Regular cardiac myocyte (primary cell): ENCODE measurements at places on chromosomes 3 and 15. TPM values are rescaled to one million over a fixed set of nuclear protein-coding genes. Genes with fewer than 3 reads are reported as not detected.

The TM4SF4 gene
- total RNA-seq, result 0.38 and 4.8 TPM in 2 replicates

The CHRNB4 gene
- total RNA-seq, result not detected in 2 replicates

The SLC24A5 gene
- total RNA-seq, result not detected in 2 replicates

The ABTB1 gene
- 9.2 and 16.6 TPM in 2 replicates for total RNA-seq

The GMNC gene
- under 0.01 and 0.28 TPM in 2 replicates for total RNA-seq

The LARP6 gene
- 49.0 and 65.0 TPM in 2 replicates for total RNA-seq

The NOX5 gene
- total RNA-seq, result under 0.01 and 0.28 TPM in 2 replicates

The PHC3 gene
- total RNA-seq, result 14.2 and 25.4 TPM in 2 replicates

The GOLGA8T gene
- total RNA-seq, result 0.28 TPM in 1 of 2 replicates, not detected in the other

The NEDD4 gene
- total RNA-seq, result 32.1 and 39.9 TPM in 2 replicates

The GABRB3 gene
- total RNA-seq, result 0.19 and 0.28 TPM in 2 replicates

The CADPS gene
- total RNA-seq, result 0.85 TPM in 1 of 2 replicates, not detected in the other

The CORO2B gene
- total RNA-seq, result 8.2 and 12.3 TPM in 2 replicates

The PRSS50 gene
- total RNA-seq, result not detected in 2 replicates
